T-helper 1 cell (primary cell): ENCODE measurements at places on chromosomes 12 and 14.

DNA sequence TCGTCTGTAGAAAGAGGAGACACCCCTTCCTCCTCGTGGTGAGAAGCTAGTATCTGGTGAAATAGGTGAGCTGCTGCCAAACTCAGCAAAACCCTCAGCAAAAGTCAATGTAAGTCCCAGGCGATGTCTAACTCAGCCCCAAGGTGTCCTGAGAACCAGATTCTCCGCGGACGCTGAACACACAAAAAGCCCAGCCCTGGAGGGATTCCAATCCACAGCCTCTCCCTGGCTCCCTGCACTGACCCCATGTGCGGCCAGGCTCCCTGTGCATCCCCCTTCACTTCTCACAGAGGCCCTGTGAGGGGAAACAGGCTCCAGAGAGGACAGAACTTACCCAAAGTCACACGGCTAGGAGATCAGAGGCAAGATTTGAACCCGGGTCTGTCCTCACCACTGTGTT lies 81.5 kb downstream of the NINJ2 start:
- no peak for DNase-seq

GRCh38 chr12:4791497-4791896 lies 71.3 kb downstream of the GALNT8 start:
- DNase-seq: no peak

- no peak for DNase-seq
Measured at GRCh38 chr14:90846511-90846910, 30.3 kb upstream of the TTC7B start.

- DNase-seq: no peak
Measured at GRCh38 chr14:92552066-92552465, 38.5 kb downstream of the RIN3 start.
